Thoracic aorta endothelial cell (primary cell): ENCODE measurements at places on chromosomes 16 and 17. TPM values are rescaled to one million over a fixed set of nuclear protein-coding genes. Genes with fewer than 3 reads are reported as not detected.

Gene ARL5C
- total RNA-seq = not detected in 2 replicates

Gene TBC1D3L
- 1.2 and 2.1 TPM in 2 replicates for total RNA-seq

Gene ITGAD
- not detected in 2 replicates for total RNA-seq

Gene CNTROB
- 21.4 and 28.9 TPM in 2 replicates for total RNA-seq

Gene KRT31
- not detected in 2 replicates for total RNA-seq
